Mesenchymal stem cell (in vitro differentiated cells and primary cell): ENCODE measurements at places on chromosomes 1 and 21.

GRCh38 chr21:41973861-41974751 is 20.3 kb upstream of the C2CD2 start:
- peaks cover 5% of the 10 kb centered on the region for H3K4me1 ChIP-seq
- H3K27me3 ChIP-seq: no peaks in the 10 kb centered on the region
- no peaks in the 10 kb centered on the region for H3K36me3 ChIP-seq
- H3K27ac ChIP-seq: no peak overlapping the region

DNA sequence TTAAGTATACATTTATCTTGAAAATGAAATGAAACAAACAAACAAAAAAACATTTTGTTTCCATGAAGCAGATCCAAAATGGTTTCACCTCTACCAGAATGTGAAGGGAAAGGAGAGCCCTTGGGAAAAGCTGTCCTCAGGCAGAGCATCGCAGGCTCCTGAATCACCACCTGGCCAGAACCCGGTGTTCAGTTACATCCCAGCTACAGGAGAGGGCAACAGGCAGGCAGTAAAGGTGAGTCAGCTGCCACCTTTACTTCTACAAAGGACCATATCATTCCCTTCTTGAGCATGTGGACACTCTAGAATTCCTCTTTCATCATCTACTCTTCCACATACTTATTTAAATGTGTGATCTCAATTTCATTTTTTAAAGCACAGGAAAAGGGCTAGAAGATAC is 151.2 kb downstream of the PIGK start:
- no peaks in the 10 kb centered on the region for H3K27me3 ChIP-seq
- H3K27ac ChIP-seq: no peak overlapping the region
- H3K4me3 ChIP-seq: no peak overlapping the region
- no peak for DNase-seq
- no peaks in the 10 kb centered on the region for H3K4me1 ChIP-seq
- H3K36me3 ChIP-seq: no peaks in the 10 kb centered on the region

- H3K27me3 ChIP-seq: peaks cover 13% of the 10 kb centered on the region
- no peak overlapping the region for H3K27ac ChIP-seq
- H3K4me1 ChIP-seq: peaks cover 2% of the 10 kb centered on the region
Measured at GRCh38 chr21:34737115-34737514, 68.3 kb downstream of the CLIC6 start.

- H3K4me1 ChIP-seq: no peaks in the 10 kb centered on the region
- DNase-seq: no peak
- H3K36me3 ChIP-seq: no peaks in the 10 kb centered on the region
Measured at GRCh38 chr1:26213335-26213905, 20.6 kb upstream of the CEP85 start.
